Epithelial cell of prostate (primary cell): ENCODE measurements at places on chromosomes 1 and 21.
A peak's percentile ranks its signal among the peaks of the same experiment; 100 is the strongest.

- no peak for DNase-seq
Observed at GRCh38 chr1:155952505-155952890, 11.1 kb downstream of the RXFP4 start.

- no peak for DNase-seq
Observed at GRCh38 chr1:52967666-52968065, 40.6 kb downstream of the SCP2 start.

DNA sequence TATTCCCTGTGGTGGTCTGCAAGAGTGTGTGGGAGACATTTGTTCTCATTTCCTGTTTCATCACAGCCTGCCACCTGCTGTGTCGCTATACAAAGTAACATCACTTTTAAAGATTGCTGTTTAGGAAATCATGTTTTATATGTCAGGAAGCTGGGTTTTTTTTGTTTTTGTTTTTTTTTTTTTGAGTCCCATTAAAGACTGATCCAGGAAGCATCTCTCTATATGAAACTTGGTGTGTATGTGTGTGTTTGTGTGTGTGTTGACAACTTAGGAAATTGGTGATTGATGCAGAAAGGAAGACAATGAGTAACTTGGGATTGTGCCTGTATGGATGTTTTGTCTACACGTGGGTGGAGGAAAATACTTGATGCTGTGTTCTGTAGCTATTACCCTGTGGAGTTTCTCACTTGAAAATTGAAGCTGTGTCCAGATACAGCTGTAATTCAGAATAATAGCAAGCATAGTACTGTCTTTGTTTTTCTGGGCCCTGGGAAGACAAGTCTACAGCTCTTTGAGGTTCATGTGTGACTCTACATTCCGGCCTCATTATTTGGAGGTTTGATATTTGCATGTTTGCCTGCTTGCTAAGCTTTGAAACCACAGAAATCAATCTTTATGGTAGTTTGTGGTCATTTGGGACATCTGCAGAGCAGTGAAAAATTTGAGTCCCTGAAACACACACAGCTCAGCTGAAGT is 47.9 kb downstream of the LAMC1 start:
- no peak for DNase-seq

GRCh38 chr1:22388671-22389450 is 62.8 kb upstream of the ZBTB40 start:
- DNase-seq: no peak

- DNase-seq: no peak
Observed at GRCh38 chr1:30194741-30195423, 528.5 kb downstream of the MATN1 start.

- no peak for DNase-seq
Observed at GRCh38 chr1:14390816-14391215, 207.7 kb upstream of the KAZN start.

DNA sequence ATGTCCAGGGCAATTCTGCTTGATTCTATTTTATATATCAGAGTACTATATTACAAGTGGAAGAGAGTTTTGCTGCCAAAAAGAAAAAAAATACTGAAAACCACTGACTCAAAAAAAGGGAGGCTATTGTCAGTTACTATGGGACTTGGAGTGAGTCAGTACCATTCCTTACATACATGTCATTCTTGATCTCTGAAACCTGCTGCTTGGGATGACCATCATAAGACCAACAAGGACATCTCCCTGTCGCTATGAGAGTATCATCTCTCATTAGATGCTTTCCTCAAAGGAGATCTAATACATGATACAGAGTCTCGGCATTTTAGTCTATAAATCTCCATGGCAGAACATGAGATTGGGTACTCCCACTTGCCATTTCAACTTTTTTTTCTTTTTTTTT is 11.8 kb upstream of the INPP5B start:
- peak; percentile 16 for DNase-seq

- DNase-seq: no peak
Observed at GRCh38 chr1:209769171-209769904, 13.5 kb downstream of the TRAF3IP3 start.

DNA sequence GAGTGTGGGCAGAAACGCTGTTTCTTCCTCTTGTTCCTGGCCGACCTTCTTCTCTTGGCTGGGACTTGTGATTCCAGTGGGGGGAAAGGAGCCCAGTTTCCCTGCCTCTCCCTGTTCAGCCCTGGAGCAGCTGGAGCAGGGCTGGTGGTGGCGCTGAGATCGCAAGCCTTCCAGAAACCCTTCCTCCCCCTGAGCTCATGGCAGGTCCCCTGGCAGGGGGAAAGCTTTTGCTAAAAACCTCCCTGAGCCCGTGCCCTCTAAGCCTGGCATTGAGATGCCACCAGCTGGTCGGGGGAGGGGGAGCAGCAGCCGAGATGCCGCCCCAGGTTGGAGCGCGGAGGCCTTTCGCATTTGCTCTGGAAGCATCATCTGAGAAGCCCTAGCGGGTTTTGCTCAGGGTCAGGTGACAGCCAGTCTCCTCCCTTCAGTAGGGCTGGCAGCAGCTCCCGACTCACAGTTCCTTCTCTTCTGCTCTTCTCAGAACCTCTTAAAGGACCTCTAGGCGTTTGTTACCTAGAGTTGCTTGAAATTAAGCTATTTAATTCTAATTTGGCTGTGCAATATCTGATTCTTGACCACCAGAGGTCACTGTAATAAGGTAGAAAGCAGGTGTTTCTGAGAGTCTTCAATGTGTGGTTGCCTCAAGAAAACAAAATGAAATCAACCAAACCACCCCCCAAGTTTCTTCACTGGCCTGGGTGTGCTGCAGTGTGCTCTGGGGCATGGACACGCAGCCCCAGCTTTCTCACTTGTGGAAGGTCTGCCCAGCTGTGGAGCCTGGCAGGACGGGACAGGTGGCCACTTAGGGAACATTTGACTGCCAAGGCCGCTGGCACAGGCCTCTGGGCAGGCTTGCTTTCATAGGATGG is 257.3 kb downstream of the CAMTA1 start:
- DNase-seq: no peak

DNA sequence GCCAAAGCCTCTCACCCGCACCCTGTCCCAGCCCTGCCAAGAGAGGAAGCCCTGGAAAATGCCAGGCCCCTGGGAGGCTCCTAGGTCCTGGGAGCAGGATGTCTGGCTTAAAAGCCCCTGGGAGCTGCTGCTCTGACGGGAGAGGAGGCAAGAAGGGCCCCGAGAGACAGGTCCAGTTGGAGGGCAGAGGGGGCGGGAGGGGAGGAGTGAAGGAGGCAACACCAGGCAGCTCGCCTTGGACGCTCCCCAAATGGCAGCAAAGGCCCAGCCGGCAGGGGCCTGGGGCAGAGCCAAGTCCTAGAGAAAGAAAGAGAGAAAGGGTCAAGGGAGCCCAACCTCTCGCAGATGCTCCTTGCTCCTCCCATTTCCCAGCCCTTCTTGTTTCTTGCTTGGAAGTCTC is 6.8 kb downstream of the ETV3L start:
- DNase-seq: no peak

- peak; percentile 57 for DNase-seq
Observed at GRCh38 chr1:219465212-219466093, 147.5 kb downstream of the ZC3H11B start.
